ENCODE measurements at places on chromosomes 5 and 9. TPM values are rescaled to one million over a fixed set of nuclear protein-coding genes. Genes with fewer than 3 reads are reported as not detected.

The TRMT10B gene
- total RNA-seq = 6.2 TPM

The RECK gene
- 21.6 TPM for total RNA-seq

The ZBTB34 gene
- 14.7 TPM for total RNA-seq

The AIF1L gene
- total RNA-seq = 20.2 TPM

The TBC1D9B gene
- 89.9 TPM for total RNA-seq

The MEGF10 gene
- total RNA-seq = 19.5 TPM

The NUTM2F gene
- total RNA-seq = not detected

The PCDHGB4 gene
- total RNA-seq = 13.6 TPM

The ARHGEF28 gene
- total RNA-seq = 8.1 TPM

The DNAH5 gene
- total RNA-seq = 3.2 TPM

The NIPSNAP3A gene
- total RNA-seq = 28.2 TPM

The SLC22A4 gene
- 4.5 TPM for total RNA-seq

The HSPA5 gene
- 650 TPM for total RNA-seq

The OSTF1 gene
- total RNA-seq = 43.0 TPM

DNA sequence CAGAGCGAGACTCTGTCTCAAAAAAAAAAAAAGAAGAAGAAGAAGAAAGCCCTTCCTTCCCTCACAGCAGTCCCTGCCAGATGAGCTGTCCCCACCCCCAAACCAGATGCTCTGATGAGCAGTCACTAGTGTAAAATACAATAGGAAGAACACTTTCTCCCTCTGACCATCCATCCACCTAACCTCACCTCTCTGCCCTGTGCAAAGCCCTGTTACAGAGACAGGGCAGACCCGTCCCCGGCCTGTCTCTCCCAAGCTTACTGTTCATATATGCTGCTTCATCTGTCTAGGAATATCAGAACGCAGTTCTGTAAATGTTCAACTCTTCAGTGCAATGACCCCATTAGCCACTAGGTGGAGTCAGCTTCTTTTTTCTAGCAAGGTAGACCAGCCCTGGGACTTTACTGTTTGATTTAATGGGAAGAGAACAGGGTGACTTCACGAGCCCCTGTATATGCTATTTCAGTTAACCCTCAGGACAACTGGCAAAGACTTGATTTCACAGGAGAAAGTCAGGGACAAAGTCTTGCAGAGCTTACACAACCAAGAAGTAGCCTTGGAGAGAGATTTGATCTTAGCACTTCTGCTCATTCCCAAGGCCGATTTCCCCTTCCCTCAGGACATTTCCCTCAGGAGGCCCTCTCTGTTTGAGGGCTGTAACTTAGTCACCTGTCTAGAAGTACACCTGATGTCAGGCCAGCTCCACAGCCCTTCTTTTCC, 14.9 kb upstream of the FGFR4 start:
- DNase-seq = peak; percentile 52

- peak; percentile 12 for DNase-seq
Measured at GRCh38 chr9:129698254-129698757, 32.9 kb downstream of the PRRX2 start.

- no peak for DNase-seq
Measured at GRCh38 chr9:133939845-133940244, 52.3 kb downstream of the VAV2 start.

DNA sequence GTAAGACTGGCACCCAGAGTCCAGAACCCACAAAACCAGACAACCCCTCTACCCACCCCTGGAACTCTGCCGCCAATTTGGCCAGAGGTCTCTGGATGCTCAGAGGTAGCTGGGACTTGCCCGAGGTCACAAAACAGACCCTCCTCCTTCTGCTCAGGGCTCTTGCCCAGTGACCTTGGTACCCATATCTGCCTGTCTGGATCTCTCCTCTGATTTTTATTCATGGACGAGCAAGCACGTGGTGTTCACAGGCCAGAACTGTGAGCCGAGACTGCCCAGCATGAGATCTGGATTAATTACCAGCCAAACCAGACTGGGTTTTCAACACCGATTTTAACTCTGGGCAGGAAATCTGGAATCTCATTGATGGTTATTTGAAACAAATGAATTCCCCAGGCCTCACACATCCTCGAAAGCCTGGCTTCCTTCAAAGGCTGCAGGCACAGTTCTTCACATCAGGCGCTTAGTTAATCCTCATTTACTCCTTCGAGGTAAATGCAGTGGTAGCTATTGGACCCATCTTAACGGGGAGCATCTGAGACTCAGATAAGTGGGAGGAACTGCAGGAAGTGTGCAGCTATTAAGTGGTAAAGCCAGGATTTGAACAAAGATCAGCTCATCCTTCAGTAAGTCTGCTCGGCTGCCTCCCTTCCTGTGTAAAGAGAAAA, 21.4 kb downstream of the COL27A1 start:
- no peak for DNase-seq

DNA sequence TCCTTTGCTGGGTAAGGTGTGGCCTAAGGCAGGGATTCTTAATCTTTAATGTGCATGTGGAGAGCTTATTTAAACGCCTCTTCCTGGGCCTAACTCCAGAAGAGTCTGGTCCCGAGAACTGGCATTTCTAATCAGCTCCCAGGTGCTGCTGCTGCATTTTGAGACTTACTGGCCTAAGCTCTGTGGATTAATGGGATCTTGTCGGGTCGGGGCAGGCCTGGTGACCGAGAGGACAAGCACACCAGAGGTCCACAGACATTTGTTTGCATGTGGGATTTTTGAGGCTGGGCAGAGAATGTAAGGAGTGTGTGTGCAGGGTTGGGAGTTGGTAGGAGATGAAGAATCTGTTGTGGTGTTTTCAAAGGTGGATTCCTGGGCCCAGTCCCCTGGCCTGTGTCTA, 95.0 kb upstream of the DAP start:
- DNase-seq = no peak

DNA sequence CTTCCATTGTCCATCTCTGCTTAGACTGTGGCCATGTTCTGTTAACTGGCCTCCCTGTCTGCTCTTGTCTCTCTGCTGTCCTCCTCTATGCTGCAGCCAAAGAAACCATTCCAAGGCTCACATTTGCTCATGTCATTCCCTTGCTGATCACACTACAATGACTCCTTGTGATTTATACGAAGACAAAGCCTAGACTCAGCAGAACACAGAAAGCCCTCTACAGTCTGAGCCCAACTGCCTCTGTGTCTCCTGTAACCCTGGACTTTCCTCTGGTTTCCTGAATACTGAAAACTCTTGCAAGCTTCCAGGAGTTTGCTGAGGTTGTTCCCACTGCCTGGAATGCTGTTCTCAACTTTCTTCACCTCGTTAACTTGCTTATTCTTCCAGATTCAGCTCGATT, 191.8 kb downstream of the TMEM38B start:
- DNase-seq = no peak

DNA sequence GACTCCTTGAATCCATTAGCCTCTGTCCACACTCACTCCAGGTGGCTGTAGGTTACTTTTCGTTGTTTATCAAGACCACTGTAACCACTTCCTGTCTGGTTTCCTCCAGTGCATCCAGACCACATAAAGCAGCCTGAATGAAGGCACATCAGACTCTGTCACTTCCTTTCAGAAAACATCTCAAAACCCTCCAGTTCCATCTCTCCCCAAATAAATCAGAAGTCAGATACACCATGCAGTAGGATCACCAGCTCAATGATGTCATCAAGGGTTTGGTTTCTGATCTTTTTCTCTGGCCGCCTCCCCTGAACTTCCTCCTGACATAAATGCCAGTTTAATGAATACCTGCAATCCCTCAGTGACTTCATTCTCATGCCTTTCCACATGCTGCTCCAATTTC, 161.2 kb downstream of the ZNF462 start:
- DNase-seq = peak; percentile 49

DNA sequence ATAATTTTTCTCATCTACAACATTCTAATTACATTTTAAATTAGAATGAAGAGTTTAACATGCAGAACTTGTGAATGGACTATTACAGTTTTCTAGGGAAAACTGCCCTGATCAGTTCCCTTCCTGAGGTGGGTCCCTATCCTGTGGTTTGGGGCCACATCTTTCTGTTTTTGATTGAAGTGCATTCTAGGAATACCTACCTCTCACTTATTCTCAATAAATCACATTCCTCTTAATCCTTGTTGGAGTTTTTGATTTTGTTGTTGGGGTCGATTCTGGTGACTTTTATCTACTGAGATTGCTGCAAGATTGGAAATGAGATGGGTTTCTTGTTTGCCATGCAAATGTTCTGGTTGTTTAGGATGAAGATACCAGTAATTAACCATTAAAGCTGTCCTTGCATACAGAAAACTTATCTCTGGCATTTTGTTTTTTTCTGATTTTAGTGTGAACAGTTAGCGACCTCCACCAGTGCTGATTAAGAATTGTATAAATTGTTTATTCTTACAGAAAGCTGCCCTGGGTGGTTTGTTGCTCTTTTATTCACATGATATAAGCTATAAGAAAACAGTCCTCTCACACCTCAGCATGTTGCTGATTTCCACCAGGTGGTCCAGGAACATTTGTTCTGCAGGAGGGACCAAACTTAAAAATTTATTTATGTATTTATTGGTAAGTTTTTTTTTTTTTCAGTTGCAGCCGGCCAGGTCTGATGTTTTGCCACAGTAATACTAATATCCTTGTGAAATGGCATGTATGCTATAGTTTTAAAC, 269.9 kb downstream of the FANCC start:
- DNase-seq = no peak

- no peak for DNase-seq
Measured at GRCh38 chr5:178411083-178411482, 178.5 kb upstream of the PHYKPL start.

GRCh38 chr9:114803479-114804265, 2.2 kb downstream of the TNFSF15 start:
- DNase-seq = peak; percentile 11

GRCh38 chr9:90772386-90772785, 29.2 kb upstream of the SYK start:
- DNase-seq = no peak

GRCh38 chr5:29822521-29822920, 1371.0 kb upstream of the CDH6 start:
- DNase-seq = no peak

DNA sequence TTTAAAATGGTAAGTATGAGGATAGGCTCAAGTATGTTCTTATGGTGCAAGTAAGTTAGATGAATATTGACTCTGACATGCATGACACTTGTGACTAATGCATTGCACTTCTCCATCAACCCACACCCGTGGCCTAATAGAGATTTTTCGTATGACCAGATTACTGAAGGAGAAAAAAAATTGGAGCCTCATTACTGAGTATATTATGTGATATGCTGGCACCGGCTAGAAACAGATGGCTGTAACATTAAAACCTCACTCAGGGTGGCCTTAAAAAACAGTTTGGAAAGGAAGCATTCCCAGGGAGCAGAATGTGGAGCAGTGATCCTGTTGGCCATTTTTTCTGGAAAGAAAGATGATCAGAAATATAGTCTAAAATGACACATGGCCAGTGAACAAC, 766.4 kb downstream of the PRELID2 start:
- DNase-seq = no peak

DNA sequence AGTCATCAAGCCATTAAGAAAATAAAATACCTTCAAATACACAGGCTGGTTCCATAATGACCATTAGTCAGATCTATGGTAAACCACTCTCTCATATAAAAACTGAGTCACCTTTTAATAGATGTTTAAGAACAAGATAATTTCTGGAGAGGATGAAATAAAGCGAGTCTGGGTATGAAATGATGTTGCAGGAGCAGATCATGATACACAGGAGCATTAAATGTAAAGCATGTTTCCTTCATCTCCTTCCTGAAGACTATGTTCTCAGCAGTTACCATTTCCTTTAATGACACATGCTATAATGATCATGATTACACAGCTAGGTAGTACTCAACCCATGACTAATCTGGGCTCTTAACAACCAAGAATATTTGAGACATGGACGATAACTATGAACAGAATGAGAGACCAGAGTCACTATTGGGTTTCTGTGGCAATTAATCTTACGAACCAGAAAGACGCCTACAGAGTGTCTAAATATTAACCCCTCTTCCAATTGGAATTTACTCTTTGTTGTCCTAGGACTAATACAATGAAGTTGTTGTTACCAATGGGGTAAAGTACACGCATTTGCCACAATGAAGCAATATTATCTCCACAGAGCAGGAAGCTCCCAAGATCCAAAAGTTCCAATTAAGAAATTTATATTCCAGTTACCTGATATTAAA, 105.6 kb downstream of the NR6A1 start:
- peak; percentile 86 for DNase-seq

DNA sequence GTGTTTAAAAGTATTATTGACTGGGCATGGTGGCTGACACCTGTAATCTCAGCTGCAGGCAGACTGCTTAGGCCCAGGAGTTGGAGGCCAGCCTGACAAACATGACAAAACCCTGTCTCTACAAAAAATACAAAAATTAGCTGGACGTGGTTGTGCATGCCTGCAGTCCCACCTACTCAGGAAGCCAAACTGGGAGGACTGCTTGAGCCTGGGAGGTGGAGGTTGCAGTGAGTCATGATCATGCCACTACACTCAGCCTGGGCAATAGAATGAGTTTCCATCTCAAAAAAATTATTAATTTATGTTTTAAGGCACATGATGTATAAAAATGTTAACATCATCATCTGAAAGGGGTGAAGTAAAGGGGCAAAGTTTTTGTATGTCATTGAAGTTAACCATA, 49.7 kb upstream of the FNIP1 start:
- DNase-seq = no peak

DNA sequence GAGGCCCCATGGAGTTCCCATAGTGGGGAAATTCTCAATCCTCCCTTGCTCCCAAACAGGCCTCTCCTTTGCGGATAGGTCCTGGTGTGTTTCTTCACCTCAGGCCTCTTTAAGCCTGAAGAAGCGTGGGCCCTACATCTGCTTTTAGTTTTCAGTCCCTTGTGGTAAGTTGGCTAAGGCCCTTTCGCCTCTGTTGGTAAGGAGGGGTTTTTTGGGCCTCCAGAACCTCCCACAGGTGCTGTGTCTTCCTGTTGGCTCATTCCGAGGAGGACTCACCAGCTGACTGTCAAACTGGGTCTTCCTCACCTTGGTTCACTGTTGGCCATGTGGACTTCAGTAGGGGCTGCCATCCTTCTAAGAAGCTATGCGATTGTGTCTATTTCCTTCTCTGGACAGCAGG, 56.4 kb upstream of the DHFR start:
- DNase-seq = no peak

GRCh38 chr5:169778622-169779596, 141.8 kb downstream of the DOCK2 start:
- no peak for DNase-seq
